ENCODE measurements at places on chromosomes 4 and X.

DNA sequence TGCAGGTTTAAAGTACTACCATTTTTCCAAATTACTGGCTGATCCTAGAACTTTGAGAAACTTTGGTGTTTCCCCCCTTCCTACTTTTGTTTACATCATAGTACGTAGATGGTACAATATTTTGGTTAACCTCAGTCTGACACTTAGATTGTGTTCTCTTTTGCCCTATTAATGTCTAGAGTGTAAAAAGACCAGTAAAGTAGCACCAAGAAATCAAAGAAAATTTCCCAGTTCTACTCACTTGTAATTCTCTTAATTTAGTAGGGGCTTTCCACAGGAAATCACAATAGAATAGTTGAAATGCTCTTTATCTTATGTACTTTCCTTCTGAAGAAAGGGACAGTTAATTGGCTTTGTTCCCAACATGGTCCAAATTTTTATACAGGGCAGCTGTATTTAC lies 51.6 kb downstream of the NFKB1 start:
- no peak for DNase-seq

DNA sequence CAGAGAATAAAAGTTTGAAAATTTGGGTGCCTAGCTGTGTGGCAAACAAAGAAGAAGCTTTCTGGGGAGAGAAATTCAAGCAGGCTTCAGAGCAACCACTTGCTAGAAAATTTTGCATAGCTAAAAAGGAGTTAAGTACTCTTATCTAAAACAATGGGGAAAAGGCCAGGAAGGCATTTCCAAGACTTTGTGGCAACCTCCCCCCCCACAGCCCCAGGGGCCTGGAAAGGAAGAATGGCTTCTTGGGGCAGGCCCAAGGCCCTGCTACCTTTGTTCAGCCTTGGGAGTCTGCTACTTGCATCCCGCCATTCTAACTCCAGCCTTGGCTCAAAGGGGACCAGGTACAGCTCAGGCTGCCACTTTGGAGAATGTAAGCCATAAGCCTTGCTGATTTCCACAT lies 102.2 kb downstream of the PTCHD1 start:
- DNase-seq = no peak

DNA sequence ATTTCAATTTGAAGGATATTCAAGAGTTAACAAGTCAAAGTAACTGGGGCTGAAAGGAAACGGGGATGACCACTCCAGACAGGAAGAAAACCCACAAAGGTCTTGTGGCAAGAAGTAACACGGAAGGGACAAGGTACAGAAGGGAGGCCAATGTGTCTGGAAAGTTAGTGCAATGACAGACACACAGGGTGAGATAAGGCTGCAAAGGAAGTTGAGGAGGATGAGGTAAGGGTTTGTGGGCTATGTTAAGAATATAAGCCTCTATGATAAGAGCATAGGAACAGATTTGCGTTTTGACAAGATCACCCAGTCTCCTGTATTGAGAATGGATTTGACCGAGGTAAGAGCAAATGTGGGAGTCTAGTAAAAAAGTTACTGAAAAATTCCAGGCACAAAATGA lies 21.9 kb upstream of the EMCN start:
- DNase-seq = no peak

GRCh38 chr4:86592553-86593249 lies 1.4 kb upstream of the PTPN13 start:
- DNase-seq = no peak

DNA sequence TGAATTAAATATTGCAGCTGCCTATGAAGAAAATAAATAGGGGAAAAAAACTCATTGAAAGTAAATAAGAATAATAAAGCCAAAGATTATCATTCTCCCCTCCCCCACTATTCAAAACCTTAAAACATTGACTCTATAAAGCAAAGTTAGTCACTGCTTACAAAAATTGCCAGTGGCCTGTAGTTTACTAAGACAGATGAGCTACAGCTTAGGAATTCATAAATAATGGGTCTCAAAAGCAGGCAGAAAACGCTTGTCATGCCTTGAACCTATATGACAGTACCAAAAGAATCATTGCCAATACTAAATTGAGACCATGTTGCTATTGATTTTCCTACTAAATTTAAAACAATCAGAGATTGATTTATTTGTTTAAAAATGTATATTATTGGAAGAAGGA lies 78.9 kb downstream of the SLC10A7 start:
- no peak for DNase-seq

DNA sequence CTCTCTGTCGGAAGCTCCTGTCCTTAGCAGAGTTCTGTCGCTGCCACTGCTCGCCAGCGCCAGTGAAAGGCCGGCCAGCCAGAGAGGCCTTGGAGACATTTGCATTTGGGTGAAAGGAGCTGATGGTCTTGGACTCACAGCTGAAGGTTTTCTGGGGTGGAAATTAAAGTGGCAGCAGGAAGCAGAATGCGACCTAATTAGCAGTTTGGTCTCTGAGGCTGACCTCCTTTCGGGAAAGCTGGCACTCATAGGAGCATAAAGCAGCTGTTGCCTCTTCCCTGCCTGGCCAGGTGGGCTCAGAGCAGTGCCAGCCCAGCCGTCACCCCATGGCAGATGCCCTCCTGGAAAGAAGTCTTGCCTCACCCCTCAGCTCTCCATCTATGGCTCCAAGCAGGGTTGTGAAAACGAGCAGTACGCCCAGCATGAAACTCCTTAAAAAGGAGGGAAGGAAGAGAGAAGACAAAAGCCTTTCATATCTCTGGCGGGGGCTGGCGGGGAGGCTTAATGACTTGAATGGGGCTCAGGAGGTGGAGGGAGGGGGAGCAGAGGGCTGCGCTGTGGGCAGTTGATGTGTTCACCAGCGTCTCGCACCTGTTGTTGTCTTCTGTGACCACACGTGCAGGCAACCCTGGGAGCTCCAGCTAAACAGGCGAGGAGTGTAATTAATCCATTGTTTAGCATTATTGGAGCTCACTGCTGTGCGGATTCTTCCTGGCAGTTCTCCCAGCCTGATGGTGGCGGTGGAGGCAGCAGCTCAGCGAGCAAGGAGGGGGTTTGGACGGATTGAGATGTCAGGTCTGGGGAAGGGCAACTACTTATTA lies 264.0 kb downstream of the MID1IP1 start:
- no peak for DNase-seq

GRCh38 chr4:8293131-8293975 lies 23.8 kb downstream of the HTRA3 start:
- DNase-seq = no peak

GRCh38 chrX:19566359-19567222 lies 51.3 kb upstream of the MAP3K15 start:
- DNase-seq = no peak

DNA sequence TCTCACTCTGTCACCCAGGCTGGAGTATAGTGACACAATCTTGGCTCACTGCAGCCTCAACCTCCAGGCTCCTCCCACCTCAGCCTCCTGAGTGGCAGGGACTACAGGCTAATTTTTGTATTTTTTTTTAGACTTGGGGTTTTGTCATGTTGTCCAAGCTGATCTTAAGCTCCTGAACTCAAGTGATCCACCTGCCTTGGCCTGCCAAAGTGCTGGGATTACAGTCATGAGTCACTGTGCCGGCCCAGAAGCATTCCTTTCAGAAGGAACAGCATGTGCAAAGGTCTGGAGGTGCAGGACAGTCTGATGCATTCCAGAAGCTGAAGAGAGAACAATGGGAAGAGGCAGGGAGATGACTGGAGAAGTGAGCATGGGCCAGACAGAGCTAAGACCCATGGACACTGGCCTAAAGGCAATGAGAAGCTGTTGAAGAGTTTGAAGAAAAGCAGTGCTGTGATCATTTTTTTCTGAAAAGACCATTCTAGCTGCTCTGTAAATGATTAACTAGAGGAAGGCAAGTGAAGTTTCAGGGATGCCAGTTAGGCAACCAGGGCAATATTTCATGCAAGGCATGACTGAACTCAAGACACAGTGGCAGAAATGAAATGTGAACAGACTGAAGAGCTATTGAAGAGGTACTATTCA lies 43.2 kb downstream of the MANBA start:
- DNase-seq = no peak

DNA sequence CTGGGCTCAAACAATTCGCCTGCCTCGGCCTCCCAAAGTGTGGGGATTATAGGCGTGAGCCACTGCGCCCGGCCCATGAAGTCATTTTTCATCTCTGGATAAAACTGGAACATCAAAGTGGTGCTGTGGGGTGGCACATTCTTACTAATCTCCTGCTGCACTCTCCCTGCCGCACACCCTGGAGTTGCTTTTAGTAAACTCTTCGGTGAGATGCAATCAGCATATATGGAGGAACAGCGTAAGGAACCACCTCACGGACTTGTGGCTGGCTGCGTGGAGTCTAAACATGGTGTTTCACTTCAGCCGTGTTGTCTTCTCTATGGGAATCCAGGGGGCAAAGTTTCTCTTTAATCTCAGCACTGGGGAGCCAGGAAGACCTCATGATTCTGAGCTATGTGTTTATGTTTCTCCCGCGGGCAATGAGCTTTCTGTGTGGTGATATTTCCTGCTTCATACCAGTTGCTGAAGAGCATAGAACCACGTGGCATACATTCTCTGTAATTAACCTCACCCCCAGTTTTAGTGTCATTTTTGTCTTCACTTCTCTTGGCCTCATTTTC lies 2.1 kb upstream of the RHOH start:
- DNase-seq = peak; percentile 47

DNA sequence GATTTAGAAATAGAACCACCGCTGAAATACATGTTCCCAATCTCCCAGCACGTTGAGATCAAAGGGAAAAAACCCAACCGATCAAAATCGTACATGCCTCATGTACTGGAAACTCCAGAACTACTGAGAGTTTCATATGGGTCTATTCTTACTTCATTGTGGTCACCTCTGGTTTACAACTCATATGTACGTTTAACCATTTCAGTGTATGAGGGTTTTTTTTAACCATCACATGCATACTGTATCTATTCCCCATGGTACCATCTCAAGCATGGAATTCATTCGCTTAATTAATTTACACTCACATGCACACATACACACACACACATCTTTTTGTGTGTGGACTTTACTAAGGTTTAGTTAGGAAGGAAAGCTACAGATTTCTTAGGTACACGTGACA lies 46.0 kb upstream of the CLNK start:
- DNase-seq = no peak

GRCh38 chrX:37378404-37378803 lies 29.2 kb downstream of the PRRG1 start:
- DNase-seq = no peak

GRCh38 chr4:167114416-167114971 lies 119.8 kb downstream of the SPOCK3 start:
- no peak for DNase-seq

GRCh38 chr4:111064342-111064993 lies 441.6 kb upstream of the PITX2 start:
- DNase-seq = no peak

DNA sequence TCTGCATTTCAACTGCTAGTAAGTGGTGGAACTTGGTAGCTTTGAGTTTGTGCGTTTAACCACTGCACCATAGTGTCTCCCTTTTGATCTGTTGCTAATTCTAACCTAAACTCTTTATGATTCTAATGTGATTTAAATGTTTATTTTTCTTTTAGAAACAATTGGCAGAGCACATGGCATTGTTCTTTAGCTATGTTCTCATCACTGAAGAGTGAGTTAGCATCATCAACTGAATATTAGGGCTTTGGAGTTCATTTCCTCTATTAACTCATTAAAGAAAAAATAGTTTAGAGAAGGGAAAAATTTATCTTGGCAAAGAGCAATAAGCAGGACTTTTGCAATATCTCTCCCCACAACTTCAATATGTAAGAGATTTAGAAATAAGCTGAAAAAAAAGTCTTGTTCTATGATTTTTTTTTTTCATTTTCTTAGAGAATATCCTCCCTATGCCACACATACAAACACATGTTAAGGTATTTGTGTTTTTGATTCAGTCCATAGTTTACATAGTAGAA lies 25.7 kb downstream of the CPEB2 start:
- DNase-seq = no peak

DNA sequence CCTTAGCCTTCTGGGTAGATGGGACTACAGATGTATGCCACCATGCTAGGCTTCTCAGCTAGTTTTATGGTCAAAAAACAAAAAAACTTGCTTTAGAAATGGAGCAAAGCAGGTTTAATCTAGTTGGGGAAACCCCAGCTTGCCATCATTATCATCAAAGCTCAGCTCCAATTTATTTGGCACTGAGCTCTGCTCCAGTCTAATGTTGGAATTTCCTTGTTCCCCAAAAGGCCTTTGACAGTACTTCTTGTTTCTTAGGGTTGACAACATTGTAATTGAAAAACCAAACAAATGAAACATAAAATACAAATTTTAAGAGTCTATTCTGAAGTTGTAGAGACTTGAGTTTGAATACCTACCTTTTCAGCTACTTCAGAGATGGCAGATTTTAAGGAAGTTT lies 48.0 kb downstream of the MRPL1 start:
- DNase-seq = no peak

GRCh38 chr4:102826105-102826889 lies 1.1 kb downstream of the UBE2D3 start:
- peak; percentile 74 for DNase-seq

GRCh38 chr4:139540161-139540560 lies 15.9 kb downstream of the SETD7 start:
- DNase-seq = no peak

- DNase-seq = no peak
Observed at GRCh38 chr4:96356591-96357370, 516.9 kb downstream of the PDHA2 start.

DNA sequence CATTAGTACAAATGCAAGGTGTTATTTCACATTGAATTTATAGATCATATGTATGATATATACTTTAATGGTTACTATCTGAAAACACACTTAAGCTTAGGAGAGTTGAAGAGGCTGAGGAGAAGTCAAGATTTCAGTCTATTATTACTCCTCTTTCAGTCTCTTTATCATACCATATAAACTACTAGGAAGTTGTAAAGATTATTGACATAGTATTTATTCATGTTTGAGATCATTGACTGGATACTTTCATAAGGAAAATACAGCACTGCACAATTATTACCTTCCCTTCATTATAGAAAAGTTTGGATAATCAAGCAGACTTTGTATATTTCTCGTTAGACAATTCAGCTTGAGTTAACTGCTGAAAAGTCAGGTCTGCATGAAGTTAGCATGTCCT lies 10.0 kb upstream of the SGMS2 start:
- DNase-seq = no peak

- no peak for DNase-seq
Observed at GRCh38 chr4:147318586-147318985, 162.3 kb upstream of the EDNRA start.

DNA sequence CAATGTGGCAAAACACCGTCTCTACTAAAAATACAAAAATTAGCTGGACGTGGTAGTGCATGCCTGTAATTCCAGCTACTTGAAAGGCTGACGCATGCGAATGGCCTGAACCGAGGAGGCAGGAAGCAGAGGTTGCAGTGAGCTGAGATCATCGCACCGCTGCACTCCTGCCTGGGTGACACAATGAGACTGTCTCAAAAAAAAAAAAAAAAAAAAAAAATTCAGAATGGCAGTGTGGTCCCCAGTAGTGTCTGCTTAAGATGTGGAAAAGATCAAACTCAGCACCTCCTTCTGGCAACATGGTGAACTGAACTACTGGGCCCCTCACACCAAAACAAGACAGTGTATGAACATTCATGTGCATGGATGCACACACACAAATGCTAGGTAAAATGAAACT lies 32.2 kb downstream of the SMS start:
- no peak for DNase-seq

- no peak for DNase-seq
Observed at GRCh38 chrX:10110316-10110935, 46.3 kb upstream of the CLCN4 start.
